ENCODE measurements at places on chromosomes 5 and 9.

DNA sequence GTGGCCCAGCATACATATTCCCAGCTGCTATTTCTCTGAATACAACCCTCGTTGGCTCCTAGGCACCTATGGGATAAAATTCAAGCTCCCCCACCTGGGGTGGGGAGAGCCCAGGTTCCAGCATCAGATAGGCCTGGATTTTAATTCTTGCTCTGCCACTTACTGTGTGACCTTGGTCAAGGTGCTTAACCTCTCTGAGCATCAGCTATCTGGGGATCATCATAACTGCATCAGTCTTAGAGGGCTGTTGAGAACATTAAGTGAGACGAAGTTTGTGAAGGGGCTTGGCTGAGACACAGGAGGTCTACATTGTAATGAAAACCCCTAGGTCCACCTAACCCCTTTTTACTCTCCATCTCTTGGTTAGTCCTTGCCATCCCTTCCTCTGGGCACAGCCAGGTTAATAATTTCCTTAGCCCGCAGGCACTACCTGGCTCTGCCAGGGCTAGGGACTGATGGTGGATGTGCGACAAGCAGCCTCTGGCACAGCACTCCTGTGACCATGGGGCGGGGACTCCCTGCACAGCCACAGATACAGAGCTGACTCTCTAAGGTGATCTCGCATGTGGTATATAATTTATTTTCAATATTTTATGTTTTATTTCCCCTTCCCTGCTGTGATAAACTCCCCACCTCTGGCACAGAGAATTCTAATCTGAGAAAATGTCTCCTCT lies 68.7 kb downstream of the CRB2 start:
- no peak for DNase-seq

DNA sequence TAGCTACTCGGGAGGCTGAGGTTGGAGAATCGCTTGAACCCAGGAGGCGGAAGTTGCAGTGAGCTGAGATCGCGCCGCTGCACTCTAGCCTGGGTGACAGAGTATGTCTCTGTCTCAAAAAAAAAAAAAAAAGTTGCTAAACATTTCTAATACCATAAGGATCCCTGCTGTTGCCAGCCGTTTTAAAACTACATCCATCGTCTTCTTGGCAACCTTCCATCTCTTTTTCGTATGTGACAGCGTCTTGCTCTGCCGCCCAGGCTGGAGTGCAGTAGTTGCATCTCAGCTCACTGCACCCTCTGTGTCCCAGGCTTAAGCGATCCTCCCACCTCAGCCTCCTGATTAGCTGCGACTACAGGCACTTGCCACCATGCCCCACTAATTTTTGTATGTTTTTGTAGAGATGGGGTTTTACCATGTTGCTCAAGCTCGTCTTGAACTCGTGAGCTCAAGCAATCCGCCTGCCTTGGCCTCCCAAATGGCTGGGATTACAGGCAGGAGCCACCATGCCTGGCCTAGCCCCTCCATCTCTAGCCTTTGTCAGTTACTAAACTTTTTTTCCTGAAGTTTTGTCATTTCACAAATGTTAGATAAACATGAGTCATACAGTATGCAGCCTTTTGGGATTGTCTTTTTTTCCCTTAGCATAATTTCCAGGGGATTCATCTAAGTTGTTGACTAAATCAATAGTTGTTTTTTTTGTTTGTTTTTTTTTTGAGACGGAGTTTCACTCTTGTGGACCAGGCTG lies 13.5 kb downstream of the NSD1 start:
- DNase-seq: no peak

GRCh38 chr9:40927851-40928802 lies 200.4 kb downstream of the FOXD4L6 start:
- no peak for DNase-seq

DNA sequence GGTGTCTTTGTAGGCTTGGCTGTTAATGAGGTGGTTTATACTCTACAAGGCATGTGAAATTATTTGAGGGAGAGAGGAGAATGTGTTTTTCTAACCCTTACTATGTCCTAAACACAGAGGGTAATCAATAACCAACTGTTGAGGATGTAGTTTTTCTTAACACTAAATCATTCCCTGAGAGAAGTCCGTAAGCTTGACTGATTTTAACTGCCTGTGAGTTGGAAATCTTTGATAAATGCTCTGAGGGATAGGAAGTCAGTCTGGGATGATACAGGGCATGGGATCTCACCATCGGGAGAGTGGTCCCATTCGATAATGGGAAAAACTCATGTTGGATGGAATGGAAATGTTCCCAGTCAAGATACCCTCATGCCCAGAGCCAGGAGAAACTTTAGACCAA lies 249.6 kb downstream of the PDZD2 start:
- no peak for DNase-seq

- DNase-seq: no peak
Measured at GRCh38 chr5:171927345-171927941, 79.0 kb downstream of the FBXW11 start.
